ENCODE measurements at places on chromosomes 7 and 10. TPM values are rescaled to one million over a fixed set of nuclear protein-coding genes. Genes with fewer than 3 reads are reported as not detected.
A peak's percentile ranks its signal among the peaks of the same experiment; 100 is the strongest.

- H3K4me1 ChIP-seq: peaks cover 4% of the 10 kb centered on the region
- no peak for DNase-seq
- no peaks in the 10 kb centered on the region for H3K27me3 ChIP-seq
- no peak overlapping the region for H3K4me3 ChIP-seq
These were observed 52.2 kb downstream of the PDGFA start for GRCh38 chr7:467393-467828.

Gene SGMS1
- total RNA-seq: 14.2 TPM

- no peaks in the 10 kb centered on the region for H3K36me3 ChIP-seq
- no peak overlapping the region for H3K4me3 ChIP-seq
- no peaks in the 10 kb centered on the region for H3K4me1 ChIP-seq
- H3K27ac ChIP-seq: no peak overlapping the region
- DNase-seq: no peak
These were observed 73.6 kb downstream of the RELN start for GRCh38 chr7:103915680-103916357.

Gene PAX4
- total RNA-seq: not detected

- no peak for DNase-seq
- no peak overlapping the region for H3K4me3 ChIP-seq
- H3K27me3 ChIP-seq: no peaks in the 10 kb centered on the region
- no peaks in the 10 kb centered on the region for H3K36me3 ChIP-seq
These were observed 412.2 kb upstream of the SORCS1 start for GRCh38 chr10:107576746-107577145.

GRCh38 chr7:4042402-4043045, 639.6 kb upstream of the FOXK1 start:
- H3K27me3 ChIP-seq: no peaks in the 10 kb centered on the region
- no peaks in the 10 kb centered on the region for H3K36me3 ChIP-seq
- no peak overlapping the region for H3K4me3 ChIP-seq
- DNase-seq: no peak
- no peaks in the 10 kb centered on the region for H3K4me1 ChIP-seq

Gene PRKCQ
- 60.1 TPM for total RNA-seq

Gene LIPN
- not detected for total RNA-seq

Gene SLC13A1
- not detected for total RNA-seq

Gene SH2B2
- 0.16 TPM for total RNA-seq

Gene COL26A1
- not detected for total RNA-seq

DNA sequence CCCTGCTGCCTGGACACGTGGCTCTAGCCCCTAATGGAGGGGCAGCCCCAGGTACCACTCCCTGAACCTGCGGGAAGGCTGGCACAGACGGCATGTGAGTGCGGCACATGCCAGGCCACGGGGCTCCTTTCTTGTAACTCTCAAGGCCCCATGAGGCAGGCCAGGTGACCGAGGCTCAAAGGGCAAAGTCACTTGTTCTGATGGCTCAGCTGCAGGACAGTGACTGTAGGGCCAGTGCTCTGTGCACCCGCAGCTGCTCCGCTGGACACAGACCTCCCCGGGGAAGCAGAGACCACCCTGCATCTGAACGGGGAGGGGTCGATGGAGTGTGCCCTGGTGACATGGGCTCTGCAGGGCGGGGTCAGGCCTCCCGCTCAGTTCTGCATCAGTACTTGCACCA, 55.3 kb downstream of the PTPRE start:
- no peaks in the 10 kb centered on the region for H3K4me1 ChIP-seq
- no peaks in the 10 kb centered on the region for H3K36me3 ChIP-seq
- DNase-seq: no peak
- no peak overlapping the region for H3K4me3 ChIP-seq

DNA sequence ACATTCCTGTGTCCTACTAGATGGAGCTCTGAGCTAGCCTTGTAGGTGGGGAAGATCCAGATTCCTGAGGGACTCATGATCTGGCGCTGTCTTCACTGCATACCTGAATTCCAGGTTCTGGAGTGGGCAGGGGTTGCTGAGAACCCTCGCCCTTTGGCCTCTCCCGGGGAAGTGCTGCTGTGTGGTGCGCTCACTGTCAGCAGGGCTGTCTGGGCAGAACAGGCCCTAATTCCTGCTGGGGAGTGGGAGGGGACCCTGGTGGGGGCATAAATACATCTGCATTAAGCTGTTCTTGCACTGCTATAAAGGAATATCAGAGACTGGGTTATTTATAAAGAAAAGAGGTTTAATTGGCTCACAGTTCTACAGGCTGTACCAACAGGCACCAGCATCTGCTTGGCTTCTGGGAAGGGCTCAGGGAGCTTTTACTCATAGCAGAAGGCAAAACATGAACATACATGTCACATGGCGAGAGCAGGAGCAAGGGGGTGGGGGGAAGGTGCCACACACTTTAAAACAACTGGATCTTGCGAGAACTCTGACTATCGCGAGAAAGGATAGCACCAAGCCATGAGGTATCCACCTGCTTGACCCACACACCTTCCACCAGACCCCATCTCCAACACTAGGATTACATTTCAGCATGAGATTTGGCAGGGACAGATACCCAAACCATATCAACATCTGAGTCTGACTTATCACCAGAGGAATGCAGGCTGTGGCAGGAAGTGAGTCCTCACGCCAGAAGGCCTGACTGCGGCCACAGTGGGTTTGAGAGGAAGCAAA, 115.0 kb downstream of the ADCY1 start:
- H3K4me1 ChIP-seq: peaks cover 7% of the 10 kb centered on the region
- H3K27ac ChIP-seq: no peak overlapping the region
- DNase-seq: peak; percentile 20
- no peaks in the 10 kb centered on the region for H3K27me3 ChIP-seq
- H3K4me3 ChIP-seq: no peak overlapping the region

DNA sequence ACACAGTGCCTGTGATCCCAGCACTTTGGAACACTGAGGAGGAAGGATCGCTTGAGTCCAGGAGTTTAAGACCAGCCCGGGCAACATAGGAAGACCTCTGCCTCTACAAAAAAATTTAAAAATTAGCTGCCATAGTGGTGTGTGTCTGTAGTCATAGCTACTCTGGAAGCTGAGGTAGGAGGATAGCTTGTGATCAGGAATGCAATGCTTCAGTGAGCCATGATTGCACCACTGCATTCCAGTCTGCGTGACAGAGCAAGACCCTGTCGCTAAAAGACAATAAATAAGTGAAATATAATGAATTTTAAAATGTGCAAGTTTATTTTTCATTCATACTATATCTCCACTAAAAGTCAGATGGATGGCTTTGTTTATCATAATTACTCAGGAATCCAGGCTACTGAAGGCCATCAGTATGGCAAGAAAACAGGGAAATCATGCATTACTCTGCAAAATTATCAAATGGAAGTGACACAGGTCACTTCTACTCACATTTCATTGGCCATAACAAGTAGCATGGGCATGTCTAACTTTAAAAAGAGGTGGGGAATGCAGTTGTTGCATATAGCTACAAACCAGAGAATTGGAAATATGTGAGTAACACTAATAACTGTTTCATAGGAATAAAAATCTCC, 32.9 kb upstream of the FAM3C start:
- no peak for DNase-seq
- H3K4me3 ChIP-seq: no peak overlapping the region
- no peak overlapping the region for H3K27ac ChIP-seq
- no peaks in the 10 kb centered on the region for H3K36me3 ChIP-seq

DNA sequence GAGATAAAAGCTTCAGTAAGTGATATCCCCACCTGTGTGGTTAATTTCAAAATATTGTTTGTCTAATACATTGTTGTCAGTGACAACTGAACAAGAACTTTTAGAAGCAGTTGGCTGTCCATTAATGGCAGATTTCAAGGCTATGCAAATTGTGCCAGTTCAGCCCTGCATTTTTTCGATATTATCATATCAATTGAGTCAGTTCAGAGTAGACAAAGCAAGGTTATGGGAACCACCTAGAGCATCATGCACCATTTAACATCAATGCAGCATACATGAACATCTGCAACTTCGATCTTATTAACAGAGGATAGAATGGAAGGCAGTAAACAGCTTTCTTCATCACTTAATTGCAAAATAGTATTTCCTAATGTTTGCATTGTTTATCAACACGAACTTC, 180.7 kb upstream of the KAT6B start:
- no peaks in the 10 kb centered on the region for H3K27me3 ChIP-seq
- no peak overlapping the region for H3K4me3 ChIP-seq
- H3K27ac ChIP-seq: no peak overlapping the region
- H3K4me1 ChIP-seq: no peaks in the 10 kb centered on the region

- peaks cover 37% of the 10 kb centered on the region for H3K36me3 ChIP-seq
- H3K4me1 ChIP-seq: peaks cover 92% of the 10 kb centered on the region
- peak; percentile 56 for DNase-seq
- H3K27me3 ChIP-seq: no peaks in the 10 kb centered on the region
- H3K27ac ChIP-seq: peak overlapping the region; percentile 96
These were observed 83.9 kb downstream of the PIP4K2A start for GRCh38 chr10:22630234-22631174.

- H3K27me3 ChIP-seq: no peaks in the 10 kb centered on the region
- no peak for DNase-seq
- H3K27ac ChIP-seq: no peak overlapping the region
These were observed 29.3 kb downstream of the AP3M1 start for GRCh38 chr10:74121368-74121767.

DNA sequence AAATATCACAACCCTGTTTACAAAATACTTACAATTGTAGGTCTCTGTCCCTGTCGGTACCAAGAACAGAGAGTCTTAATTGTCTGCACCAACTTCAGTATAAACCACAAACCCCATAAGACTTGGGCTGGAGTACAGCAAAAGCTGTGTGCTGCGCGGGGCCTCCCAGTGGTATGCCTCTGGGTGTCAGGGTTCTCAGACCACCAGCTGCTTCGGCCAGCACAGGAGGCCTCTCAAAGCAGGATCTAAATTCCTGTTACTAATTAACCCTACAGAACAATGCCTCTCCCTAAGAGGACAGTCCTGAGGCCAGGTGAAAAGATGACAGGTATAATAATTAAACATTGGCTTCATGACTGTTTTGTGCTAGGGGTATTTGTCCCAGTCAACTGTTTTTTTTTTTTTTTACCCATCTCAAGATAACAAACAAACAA, 957 bp upstream of the SVIL start:
- H3K36me3 ChIP-seq: peaks cover 3% of the 10 kb centered on the region
- H3K27me3 ChIP-seq: peaks cover 2% of the 10 kb centered on the region
- peak overlapping the region; percentile 6 for H3K27ac ChIP-seq
- no peak overlapping the region for H3K4me3 ChIP-seq

- H3K27me3 ChIP-seq: no peaks in the 10 kb centered on the region
- H3K27ac ChIP-seq: no peak overlapping the region
- H3K4me1 ChIP-seq: no peaks in the 10 kb centered on the region
These were observed 95.4 kb upstream of the WDR11 start for GRCh38 chr10:120755771-120756170.

Gene ADAM12
- 0.60 TPM for total RNA-seq

Data from activated CD8-positive, alpha-beta T cell treated with anti-CD3 and anti-CD28 coated beads, Interleukin-2, amount 10 ng/mL, durations not matched to agents 7 days and 5 days (primary cell).